GM23248 (cell line): ENCODE measurements at places on chromosomes 12 and 14. TPM values are rescaled to one million over a fixed set of nuclear protein-coding genes. Genes with fewer than 3 reads are reported as not detected.

The IRAK4 gene
- 11.5 and 12.0 TPM in 2 replicates for polyA plus RNA-seq

The TAS2R9 gene
- not detected in 2 replicates for polyA plus RNA-seq

The GNB3 gene
- polyA plus RNA-seq: 1.5 and 2.2 TPM in 2 replicates

GRCh38 chr12:6123258-6123657 lies 1.2 kb downstream of the VWF start:
- H3K36me3 ChIP-seq: no peaks in the 10 kb centered on the region
- no peaks in the 10 kb centered on the region for H3K4me1 ChIP-seq
- DNase-seq: no peak

DNA sequence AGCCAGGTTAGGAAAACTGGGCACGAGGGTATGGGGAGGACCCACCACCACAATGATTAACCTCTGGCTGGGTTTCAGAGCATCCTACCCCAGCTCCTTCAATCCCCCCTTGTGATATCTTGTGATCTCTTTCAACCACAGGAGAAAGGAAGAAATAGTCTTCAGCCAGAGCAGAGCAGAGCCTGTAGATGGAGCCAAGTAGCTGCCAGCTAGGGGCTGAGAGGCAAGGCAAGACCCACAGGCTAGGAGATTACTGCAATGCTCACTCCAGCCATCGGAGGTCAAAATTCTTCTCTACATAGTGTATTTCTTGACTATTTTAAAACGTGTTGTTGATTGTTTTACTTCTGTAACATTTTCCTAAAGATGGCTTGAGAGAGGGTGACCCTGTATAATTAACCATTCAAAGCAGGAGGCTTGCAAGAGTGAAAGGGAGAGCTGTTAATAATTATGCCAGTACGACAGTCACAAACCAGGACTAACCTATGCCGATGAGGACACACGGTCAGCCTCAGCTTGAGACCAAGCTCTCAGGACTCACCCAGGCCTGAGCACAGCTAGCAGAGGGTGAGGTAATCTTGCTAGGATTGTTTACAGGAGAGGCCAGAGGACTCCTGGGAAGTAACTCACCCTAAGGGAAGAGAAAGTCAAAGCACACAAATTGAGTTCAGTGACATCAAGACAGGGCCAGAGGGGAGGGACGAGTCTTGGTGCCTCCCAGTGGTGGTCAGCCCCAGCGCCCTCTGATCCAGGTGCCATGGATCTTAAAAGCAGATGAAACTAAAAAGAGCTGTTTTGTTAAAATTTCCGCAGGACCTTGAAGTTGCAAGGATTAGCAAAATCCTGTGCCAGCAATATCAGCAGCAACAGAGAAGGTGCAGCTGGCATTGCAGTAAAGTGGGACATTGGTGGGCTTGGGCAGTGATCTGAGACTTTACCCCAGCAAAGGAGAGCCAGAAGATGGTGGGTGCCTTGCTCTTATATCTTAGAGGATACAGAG lies 29.8 kb upstream of the CDKN3 start:
- peak; percentile 69 for DNase-seq
- H3K36me3 ChIP-seq: no peaks in the 10 kb centered on the region
- H3K4me1 ChIP-seq: peaks cover 15% of the 10 kb centered on the region
- H3K27ac ChIP-seq: no peak overlapping the region
- H3K4me3 ChIP-seq: no peak overlapping the region

DNA sequence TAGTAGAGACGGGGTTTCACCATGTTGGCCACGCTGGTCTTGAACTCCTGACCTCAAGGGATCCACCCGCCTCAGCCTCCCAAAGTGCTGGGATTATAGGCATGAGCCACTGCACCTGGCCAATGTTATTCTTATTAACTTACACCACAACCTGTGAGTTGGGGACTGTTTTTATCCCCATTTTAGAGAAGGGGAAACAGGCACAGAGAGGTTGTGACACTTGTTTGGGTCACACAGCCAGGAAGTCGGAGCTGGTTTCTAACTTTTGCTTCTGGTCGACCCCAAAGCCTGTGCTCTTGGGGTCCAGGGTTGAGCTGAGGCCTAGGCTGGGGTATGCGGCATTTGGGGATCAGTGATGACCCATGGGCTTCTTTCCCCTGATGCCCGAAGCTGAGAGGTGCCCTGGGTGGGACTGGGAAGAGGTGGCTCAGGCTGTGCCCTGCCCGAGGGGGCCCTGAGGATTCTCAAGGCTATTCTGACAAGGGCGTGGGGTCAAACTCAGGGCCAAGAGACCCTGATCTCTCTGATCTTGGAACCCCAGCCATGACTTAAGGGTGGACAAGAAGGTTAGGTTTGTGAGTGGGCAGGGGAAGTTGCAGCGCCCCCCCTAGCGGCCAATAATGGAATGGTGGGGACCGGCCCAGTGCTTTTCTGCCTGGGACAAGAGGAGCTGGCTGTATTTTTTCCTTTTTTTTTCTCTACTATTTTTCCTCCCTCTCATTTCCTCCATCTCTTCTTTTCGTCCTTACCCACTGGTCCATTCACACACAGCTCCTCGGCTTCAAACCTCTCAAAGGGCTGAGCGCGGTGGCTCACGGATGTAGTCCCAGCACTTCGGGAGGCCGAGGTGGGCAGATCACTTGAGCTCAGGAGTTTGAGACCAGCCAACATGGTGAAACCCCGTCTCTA lies 3.0 kb downstream of the SDSL start:
- no peaks in the 10 kb centered on the region for H3K27me3 ChIP-seq
- peak; percentile 61 for DNase-seq
- H3K4me3 ChIP-seq: no peak overlapping the region

GRCh38 chr12:72094490-72094889 lies 155.8 kb downstream of the TPH2 start:
- H3K4me3 ChIP-seq: no peak overlapping the region
- DNase-seq: no peak
- no peak overlapping the region for H3K27ac ChIP-seq
- no peaks in the 10 kb centered on the region for H3K4me1 ChIP-seq
- no peaks in the 10 kb centered on the region for H3K36me3 ChIP-seq

DNA sequence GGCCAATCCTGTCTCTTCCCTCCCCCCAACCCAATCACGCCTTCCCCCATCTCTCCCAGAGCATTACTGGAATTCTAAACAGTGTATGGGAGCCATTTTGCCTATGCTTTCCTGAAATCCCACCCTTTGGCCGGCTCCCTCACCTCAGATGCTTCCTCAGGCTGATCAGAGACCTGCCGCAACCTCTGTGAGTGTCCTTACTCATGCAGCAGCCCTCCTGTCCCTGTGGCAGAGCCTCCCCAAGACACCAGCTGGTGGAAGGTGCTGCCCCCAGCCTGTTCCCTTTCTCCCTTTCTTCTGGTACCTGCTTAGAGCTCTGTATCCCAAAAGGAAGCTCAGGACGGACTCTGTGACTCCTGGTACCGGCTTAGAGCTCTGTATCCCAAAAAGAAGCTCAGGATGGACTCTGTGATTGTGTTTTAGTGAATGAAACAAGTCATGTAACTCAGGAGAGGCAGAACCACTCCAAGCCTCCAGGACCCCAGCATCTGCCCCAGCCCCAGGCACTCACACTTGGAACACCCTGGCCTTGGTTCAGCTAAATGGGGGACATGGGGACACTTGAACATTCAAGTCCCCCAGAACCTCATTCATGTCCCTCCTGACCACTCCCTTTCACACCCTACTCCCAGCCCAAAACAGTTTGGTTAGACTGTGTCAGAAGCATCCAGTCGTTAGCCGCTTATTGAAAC lies 29.3 kb upstream of the RIN3 start:
- H3K4me1 ChIP-seq: no peaks in the 10 kb centered on the region
- H3K4me3 ChIP-seq: no peak overlapping the region
- no peaks in the 10 kb centered on the region for H3K27me3 ChIP-seq
- no peak for DNase-seq

GRCh38 chr12:46659824-46660223 lies 166.0 kb downstream of the SLC38A4 start:
- DNase-seq: peak; percentile 44
- no peaks in the 10 kb centered on the region for H3K36me3 ChIP-seq
- peak overlapping the region; percentile 87 for H3K27ac ChIP-seq
- H3K27me3 ChIP-seq: no peaks in the 10 kb centered on the region
- H3K4me3 ChIP-seq: peak overlapping the region; percentile 45
- peaks cover 74% of the 10 kb centered on the region for H3K4me1 ChIP-seq

DNA sequence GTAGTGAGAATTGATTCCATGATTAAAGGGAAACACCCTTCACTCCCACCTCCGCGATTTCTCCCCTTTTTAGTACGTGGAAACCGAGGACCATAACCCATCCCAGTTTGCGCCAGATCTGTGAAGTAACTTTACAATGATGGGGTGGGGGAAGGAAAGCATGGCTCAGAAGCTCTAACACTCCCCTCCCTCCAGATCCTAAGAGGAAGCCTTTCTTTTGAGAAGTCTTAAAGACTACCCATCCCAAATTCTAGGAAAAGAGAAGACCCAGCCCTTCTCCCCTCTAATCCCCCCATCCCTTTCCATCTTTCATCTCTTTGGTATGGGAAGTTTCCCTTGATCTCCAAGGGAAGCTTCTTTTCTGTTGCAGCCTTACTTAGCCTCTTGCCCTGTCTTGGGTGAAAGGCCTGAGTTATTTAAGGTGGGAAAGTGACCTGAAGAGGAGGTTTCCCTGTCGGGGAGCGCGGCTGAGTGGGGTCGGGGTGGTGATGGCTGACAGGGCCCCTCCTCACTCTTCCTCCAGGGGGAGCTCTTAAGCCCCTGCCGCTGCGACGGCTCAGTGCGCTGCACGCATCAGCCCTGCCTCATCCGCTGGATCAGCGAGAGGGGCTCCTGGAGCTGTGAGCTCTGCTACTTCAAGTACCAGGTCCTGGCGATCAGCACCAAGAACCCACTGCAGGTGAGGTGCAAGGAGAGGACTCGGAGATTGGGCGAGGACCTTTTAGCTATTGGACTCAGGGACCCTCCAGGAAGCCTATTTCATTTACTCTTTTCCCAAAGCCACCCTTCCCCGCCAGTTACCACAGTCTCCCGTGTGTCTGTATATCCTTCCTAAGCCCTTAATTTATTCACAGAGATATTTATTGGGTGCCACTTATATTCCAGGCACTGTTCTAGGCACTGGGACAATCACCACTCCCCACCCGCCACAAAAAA lies 1.8 kb downstream of the MARCHF9 start:
- no peaks in the 10 kb centered on the region for H3K36me3 ChIP-seq
- H3K4me1 ChIP-seq: no peaks in the 10 kb centered on the region
- no peak overlapping the region for H3K27ac ChIP-seq
- DNase-seq: no peak

- DNase-seq: peak; percentile 19
- no peaks in the 10 kb centered on the region for H3K27me3 ChIP-seq
- peak overlapping the region; percentile 33 for H3K27ac ChIP-seq
- H3K36me3 ChIP-seq: no peaks in the 10 kb centered on the region
- no peak overlapping the region for H3K4me3 ChIP-seq
Measured at GRCh38 chr14:103302966-103303365, 31.1 kb upstream of the EIF5 start.
